ENCODE measurements at places on chromosomes 11 and 22. TPM values are rescaled to one million over a fixed set of nuclear protein-coding genes. Genes with fewer than 3 reads are reported as not detected.

- no peak for DNase-seq
Measured at GRCh38 chr11:121448431-121448941, 3.6 kb upstream of the SORL1 start.

Gene C11orf97
- polyA plus RNA-seq: 0.29 TPM

DNA sequence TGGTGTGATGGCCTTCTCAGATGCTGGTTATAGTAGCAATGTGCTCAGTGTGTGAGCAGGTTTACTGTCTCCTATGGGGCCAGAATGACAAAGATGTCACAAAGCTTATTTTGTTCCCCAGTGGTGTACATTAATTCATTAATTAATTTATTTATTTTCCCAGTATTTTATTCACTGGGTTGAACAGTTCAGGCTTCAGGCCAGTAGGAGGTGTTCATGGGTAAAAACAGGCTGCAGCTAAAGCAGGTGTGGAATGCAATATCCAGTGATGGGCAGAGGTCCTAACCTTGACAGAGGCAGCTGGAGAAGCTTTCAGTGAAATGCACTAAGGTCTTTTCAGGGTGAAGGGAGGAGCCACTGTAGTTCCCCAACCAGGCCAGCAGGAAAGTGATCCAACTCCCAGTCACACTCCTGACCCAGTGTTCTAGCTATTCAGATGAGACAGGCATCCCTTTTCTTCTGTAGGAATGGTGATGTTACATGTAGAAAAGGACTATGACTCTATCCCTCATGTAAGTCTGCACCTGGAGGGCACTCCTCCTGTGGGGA lies 7.8 kb upstream of the FANCF start:
- no peak for DNase-seq

DNA sequence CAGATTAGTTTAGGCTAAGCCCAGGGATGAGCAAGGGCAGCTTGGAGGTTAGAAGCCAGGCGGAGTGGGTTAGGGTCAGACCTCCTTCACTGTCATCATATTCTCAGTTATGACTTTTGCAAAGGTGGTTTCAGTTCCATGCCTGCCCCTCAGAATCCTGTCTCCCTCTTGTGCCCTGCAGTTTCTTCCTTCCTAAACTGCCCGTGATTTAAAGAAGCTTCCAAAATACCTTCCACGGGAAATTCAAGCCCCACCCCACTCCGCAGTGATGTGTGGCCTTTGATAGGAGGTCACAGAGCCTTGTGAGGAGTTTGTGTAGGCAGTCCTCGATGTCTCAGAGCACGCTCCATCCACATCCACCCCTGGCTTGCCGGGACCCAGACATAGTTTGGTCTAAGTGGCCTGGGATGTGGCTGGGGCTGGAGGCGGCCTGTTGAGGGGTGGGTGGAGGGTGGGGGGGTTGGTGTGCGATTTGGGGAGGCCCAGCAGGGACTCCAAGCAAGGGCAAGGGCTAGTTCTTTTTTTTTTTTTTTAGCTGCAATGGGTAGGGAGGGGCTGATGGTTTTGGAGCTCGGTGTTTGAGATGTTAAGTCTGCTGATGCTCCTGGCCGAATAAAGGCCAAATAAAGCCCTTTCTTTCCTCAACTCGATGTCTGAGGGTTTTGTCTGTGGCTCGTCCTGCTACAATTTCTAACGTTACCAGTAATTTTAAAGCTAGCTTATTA lies 1.6 kb upstream of the IFITM1 start:
- DNase-seq: no peak

DNA sequence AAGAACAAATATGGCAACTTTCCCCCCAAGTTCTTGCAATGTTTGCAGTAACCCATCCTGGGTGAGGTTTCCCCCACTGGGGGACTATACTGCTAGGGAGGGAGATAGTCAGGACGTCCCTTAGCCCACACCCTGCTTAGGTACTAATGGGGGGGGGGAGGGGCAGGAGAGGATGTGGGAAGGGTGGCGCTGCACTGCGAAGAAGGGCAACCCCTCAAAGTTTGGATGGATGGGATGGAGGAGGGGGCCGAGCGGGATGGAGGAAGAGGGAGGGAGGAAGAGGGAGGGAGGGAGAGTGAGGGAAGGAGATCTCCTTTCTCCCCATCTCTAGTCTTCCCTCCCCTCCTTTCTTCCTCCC lies 100.6 kb upstream of the HSD17B12 start:
- no peak for DNase-seq

DNA sequence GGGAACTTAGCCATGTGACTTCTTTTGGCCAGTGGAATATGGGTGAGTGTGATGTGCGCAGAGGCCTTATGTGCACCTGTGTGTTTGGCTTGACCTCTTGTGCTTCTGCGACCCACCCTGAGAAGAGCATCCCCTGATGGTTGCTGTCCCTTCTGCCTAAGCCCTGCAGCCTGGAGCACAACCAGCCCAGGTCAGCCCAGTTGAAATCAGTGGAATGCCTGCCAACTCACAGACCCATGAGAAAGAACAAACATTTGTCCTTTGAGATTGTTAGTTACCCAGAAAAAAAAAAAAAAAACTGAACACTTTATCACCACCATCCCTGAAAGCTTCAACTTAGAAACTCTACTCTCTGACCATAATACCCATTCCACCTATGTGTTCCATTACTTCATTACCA lies 38.5 kb downstream of the PAMR1 start:
- no peak for DNase-seq

GRCh38 chr22:42909363-42910058 lies 52.4 kb upstream of the ARFGAP3 start:
- DNase-seq: no peak

All from renal cortex interstitium (tissue), 15 donors.